DMS153 (cell line): ENCODE measurements at places on chromosomes 16 and 17.

GRCh38 chr17:57447990-57448758 lies 191.9 kb downstream of the MSI2 start:
- no peak for DNase-seq

DNA sequence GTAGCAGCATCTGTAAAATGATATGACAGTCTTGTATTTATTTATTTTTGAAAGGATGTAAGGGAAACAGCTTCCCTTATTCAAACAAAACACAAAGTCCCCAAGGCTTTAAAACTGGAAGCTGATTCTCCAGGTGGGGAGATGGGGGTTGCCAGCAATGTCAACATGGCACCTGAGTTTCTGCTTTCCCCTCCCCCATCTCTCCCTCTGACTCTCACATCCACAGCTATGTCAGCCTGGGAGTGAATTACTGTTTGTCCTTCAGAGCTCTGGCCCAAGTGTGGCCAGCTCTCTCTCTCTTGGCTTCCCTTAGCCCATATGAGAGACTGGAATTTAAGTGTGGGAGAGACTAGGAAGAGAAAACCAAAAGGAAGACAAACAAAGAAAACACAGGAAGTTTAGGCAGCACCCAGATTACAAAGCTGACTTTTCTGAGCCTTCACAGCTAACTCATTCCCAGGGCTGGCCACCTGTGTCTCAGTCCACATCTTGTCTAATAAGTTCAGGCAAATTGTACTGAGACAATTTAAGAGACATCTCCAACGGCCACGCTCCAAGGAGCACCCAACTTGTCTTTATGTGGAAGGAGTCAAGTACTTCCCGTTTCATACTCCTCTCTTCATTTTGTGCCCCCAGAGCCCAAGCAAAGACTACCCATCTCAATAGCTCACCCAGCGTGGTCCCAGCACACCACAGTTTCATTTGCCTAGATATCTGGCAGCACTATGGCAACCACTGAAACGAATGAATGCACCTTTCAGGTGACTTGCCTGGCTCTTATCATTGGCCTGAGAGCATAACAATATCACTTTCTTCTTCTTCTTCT lies 69.2 kb downstream of the SOX9 start:
- DNase-seq: peak; percentile 33

DNA sequence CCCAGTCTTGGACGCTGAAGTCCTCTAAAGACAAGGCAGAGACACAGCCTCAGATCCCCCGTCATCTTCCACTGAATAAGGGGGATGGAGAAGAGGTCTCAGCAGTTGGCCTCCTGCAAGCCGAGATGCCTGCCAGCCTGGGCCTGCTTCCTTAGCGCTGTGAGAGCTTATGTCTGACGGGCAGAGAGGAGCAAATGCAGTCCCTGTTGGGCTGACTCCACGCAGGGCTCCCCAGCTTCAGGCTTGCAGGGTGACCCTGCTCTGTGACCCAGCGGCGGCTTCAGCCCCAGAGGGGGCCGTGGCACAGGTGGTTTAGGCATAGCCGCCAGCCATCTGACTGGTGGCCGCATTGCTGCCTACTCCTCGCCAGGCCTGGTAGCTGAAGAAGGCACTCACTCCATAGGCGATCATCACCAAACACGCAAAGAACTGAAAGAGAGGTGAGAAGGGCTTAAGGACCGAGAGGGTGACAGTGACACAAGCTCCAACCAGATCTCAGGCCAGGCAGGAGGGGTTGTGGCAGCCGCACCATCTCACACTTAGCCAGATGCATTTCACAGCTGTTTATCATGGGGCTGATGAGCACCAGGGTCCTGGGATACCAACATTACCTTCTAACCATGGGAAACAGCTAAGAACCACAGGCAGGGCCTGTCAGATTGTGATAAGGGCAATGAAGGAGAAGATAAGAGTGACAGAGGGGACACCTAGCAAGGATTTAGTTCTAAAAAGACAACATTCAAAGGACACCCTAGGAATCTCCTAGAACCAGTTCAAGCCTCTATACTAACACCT lies 11.7 kb downstream of the ARL2BP start:
- no peak for DNase-seq

DNA sequence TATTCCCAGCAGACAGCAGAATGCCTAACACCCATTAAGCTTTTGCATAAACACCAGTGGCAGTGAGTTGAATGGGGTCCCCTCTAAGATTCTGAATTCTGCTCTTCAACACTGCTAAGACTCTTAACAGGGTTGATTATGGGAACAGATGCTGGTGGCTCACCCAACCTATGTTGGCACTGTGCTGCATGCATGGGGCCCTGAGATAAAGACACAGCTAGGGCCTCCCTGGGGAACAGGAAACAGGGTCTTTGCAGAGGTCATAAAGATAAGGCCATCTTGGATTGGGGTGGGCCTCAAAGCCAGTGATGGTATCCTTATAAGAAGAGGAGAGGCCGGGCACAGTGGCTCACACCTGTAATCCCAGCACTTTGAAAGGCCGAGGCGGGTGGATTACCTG lies 190.8 kb downstream of the SLC39A11 start:
- DNase-seq: no peak

GRCh38 chr17:81842725-81843504 lies 8.1 kb upstream of the PPP1R27 start:
- no peak for DNase-seq

- no peak for DNase-seq
Measured at GRCh38 chr16:59039066-59039720, 305.1 kb upstream of the GOT2 start.
